ENCODE measurements at places on chromosomes 5 and 9. TPM values are rescaled to one million over a fixed set of nuclear protein-coding genes. Genes with fewer than 3 reads are reported as not detected.

Gene MSH3
- total RNA-seq: 11.0 TPM

DNA sequence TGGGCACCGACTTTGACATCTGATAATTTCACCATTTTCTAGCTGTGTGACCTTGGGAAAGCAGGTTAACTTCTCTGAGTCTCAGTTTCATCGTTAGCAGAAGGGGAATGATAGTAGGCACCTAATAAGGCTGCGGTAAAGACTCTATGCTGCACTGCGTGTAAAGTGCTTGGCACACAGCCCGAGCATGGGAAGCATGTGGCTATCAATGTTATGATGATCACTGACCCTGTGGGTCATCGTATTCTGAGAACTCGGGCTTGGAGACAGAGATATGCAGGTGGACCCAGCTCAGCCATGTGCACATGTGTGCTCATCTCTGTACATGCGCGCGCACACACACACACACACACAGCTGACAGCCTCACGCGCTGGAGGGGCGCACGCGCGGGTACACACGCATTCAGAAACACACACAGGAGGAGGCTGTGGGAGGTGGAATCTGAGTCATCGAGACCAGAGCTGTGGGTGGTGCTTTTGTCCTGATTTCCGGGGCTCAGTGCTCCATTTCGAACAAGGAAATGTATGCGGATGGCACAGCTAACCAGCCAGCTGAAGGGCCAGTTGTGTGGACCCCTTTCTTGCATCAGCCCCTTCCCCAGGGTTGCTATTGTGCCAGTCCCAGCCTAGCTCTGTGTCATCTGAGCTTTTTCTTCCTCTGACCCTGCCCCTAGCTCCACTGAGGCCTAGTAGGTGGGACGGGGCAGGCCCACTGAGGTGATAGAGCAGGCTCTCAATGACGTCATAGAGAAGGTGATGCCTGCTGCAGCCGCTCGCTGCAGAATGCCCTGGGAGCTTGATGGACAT, 11.1 kb upstream of the ARAP3 start:
- no peak overlapping the region for H3K4me3 ChIP-seq
- peaks cover 5% of the 10 kb centered on the region for H3K27me3 ChIP-seq
- no peaks in the 10 kb centered on the region for H3K36me3 ChIP-seq
- H3K4me1 ChIP-seq: peaks cover 25% of the 10 kb centered on the region

- no peaks in the 10 kb centered on the region for H3K27me3 ChIP-seq
- H3K27ac ChIP-seq: no peak overlapping the region
- DNase-seq: no peak
- H3K4me1 ChIP-seq: no peaks in the 10 kb centered on the region
- no peak overlapping the region for H3K4me3 ChIP-seq
- no peaks in the 10 kb centered on the region for H3K36me3 ChIP-seq
These were observed 48.8 kb downstream of the FANCC start for GRCh38 chr9:95268681-95269080.

DNA sequence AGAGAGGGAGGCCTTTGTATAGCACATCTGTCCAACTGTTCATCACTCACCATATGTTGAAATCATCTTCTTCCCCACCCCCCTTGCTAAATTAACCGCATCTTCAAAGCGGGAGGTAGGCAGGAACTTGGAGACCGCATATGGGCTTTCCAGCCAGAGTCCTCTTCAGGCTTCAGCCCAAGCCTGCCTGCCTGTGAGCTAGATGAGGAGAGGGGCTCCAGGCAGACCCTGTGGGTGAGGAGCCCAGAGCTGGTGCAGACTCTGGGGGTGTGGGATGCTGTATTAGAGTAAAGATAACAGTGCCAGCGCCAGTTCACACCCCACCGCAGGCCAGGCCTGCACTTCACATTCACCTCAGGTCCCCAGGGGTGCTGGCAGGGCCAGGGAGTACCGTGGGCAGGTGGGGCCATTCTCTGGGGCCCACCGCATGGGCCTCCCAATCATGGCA, 16.2 kb downstream of the PRRC2B start:
- no peak overlapping the region for H3K4me3 ChIP-seq
- H3K4me1 ChIP-seq: peaks cover 99% of the 10 kb centered on the region
- no peak for DNase-seq
- no peaks in the 10 kb centered on the region for H3K36me3 ChIP-seq
- H3K27ac ChIP-seq: peak overlapping the region; percentile 88
- H3K27me3 ChIP-seq: no peaks in the 10 kb centered on the region

Gene HOMER1
- total RNA-seq: 61.9 TPM

GRCh38 chr5:77235846-77236721, 25.6 kb downstream of the PDE8B start:
- H3K27me3 ChIP-seq: no peaks in the 10 kb centered on the region
- DNase-seq: no peak
- H3K36me3 ChIP-seq: no peaks in the 10 kb centered on the region
- no peaks in the 10 kb centered on the region for H3K4me1 ChIP-seq

Gene CCDC152
- total RNA-seq: 0.80 TPM

- no peak for DNase-seq
- H3K4me1 ChIP-seq: peaks cover 13% of the 10 kb centered on the region
- no peaks in the 10 kb centered on the region for H3K27me3 ChIP-seq
- H3K27ac ChIP-seq: no peak overlapping the region
- H3K36me3 ChIP-seq: no peaks in the 10 kb centered on the region
These were observed 25.9 kb downstream of the CD14 start for GRCh38 chr5:140607031-140607430.

- H3K27me3 ChIP-seq: no peaks in the 10 kb centered on the region
- no peak overlapping the region for H3K27ac ChIP-seq
- H3K4me3 ChIP-seq: no peak overlapping the region
- no peak for DNase-seq
- H3K36me3 ChIP-seq: no peaks in the 10 kb centered on the region
These were observed 8.4 kb upstream of the SETD9 start for GRCh38 chr5:56900858-56901578.

- no peak overlapping the region for H3K4me3 ChIP-seq
- H3K4me1 ChIP-seq: no peaks in the 10 kb centered on the region
- no peaks in the 10 kb centered on the region for H3K27me3 ChIP-seq
These were observed 129.9 kb downstream of the DMXL1 start for GRCh38 chr5:119200795-119201194.

GRCh38 chr5:123086376-123087055, 2.5 kb upstream of the PRDM6 start:
- H3K4me3 ChIP-seq: no peak overlapping the region
- no peak for DNase-seq
- H3K4me1 ChIP-seq: peaks cover 36% of the 10 kb centered on the region
- no peaks in the 10 kb centered on the region for H3K36me3 ChIP-seq
- H3K27me3 ChIP-seq: peaks cover 69% of the 10 kb centered on the region
- no peak overlapping the region for H3K27ac ChIP-seq

DNA sequence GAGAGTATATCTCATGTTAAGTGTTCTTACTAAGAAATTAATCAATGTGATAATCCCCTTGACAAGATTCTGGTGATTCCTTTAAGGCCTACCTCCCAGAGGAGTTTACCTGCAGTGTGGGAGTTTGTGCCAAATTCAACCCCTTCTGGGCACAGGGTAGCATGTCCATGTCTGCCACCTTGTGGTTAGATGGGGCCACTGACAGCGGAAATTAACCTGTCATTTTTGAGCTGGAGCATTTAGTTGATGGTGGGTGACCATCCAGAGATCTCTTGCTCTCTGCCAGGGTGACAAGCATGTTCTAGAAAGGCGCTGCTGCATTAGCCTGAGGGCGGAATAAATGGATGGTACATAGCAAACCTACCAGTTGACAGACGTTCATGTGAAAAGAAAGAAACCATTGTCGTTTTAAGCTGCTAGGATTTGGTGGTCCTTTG, 132.2 kb downstream of the FBXO4 start:
- no peak overlapping the region for H3K4me3 ChIP-seq
- H3K4me1 ChIP-seq: no peaks in the 10 kb centered on the region
- DNase-seq: no peak
- no peaks in the 10 kb centered on the region for H3K36me3 ChIP-seq
- H3K27ac ChIP-seq: no peak overlapping the region
- no peaks in the 10 kb centered on the region for H3K27me3 ChIP-seq

DNA sequence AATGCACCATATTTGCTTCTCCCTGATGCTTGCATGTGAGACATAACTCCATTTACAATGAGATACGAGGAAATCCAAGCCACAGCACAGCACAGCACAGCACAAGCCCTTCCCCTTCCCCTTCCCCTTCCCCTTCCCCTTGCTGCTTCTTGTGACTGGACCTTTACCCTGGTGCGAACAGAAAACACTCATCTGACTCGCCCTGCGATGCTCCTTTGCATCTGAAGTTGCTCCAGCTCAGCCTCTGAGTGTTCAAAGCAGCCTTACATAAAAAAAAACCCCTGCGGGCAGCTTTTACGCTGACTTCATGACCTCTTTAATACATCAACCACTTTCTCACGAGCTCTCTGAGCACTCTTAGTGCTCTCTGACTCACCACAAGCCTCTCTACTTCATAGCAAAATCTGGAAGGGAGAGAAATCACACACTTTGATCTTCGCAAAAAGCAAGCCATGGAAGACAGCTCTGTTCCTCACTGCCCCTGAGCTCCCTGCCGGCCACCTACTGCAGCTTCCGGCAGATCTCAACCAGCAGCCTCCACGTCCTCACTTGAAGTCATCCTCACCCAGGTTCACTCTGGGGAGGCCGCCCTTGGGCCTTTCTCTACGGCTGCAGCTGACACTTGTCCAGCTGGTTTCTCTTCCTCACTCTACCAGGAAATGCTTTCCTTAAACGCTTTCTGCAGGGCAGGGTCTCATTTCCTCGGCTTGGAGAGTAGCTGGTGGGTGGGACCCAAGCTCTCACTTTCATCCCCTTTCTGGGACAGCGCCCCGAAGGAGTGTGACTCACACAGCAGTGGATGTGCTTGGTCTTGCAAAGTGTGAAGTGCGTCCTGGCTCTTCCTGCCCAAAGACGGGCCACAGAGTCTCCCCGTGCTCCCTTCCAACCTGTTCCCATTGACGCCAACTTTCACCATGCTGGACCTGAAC, 5.3 kb downstream of the SLC34A1 start:
- H3K36me3 ChIP-seq: no peaks in the 10 kb centered on the region
- H3K27me3 ChIP-seq: peaks cover 69% of the 10 kb centered on the region
- no peak overlapping the region for H3K27ac ChIP-seq
- H3K4me3 ChIP-seq: no peak overlapping the region

- no peaks in the 10 kb centered on the region for H3K4me1 ChIP-seq
- H3K4me3 ChIP-seq: no peak overlapping the region
- H3K27ac ChIP-seq: no peak overlapping the region
- H3K27me3 ChIP-seq: peaks cover 5% of the 10 kb centered on the region
- no peak for DNase-seq
- no peaks in the 10 kb centered on the region for H3K36me3 ChIP-seq
These were observed 105.7 kb upstream of the GHR start for GRCh38 chr5:42317575-42317974.

- no peaks in the 10 kb centered on the region for H3K27me3 ChIP-seq
- H3K36me3 ChIP-seq: no peaks in the 10 kb centered on the region
These were observed 27.8 kb downstream of the DPYSL3 start for GRCh38 chr5:147481874-147482705.

- no peak overlapping the region for H3K4me3 ChIP-seq
- H3K27me3 ChIP-seq: peaks cover 12% of the 10 kb centered on the region
- peak overlapping the region; percentile 45 for H3K27ac ChIP-seq
- DNase-seq: peak; percentile 20
These were observed 19.7 kb upstream of the GAS1 start for GRCh38 chr9:86966852-86967511.

DNA sequence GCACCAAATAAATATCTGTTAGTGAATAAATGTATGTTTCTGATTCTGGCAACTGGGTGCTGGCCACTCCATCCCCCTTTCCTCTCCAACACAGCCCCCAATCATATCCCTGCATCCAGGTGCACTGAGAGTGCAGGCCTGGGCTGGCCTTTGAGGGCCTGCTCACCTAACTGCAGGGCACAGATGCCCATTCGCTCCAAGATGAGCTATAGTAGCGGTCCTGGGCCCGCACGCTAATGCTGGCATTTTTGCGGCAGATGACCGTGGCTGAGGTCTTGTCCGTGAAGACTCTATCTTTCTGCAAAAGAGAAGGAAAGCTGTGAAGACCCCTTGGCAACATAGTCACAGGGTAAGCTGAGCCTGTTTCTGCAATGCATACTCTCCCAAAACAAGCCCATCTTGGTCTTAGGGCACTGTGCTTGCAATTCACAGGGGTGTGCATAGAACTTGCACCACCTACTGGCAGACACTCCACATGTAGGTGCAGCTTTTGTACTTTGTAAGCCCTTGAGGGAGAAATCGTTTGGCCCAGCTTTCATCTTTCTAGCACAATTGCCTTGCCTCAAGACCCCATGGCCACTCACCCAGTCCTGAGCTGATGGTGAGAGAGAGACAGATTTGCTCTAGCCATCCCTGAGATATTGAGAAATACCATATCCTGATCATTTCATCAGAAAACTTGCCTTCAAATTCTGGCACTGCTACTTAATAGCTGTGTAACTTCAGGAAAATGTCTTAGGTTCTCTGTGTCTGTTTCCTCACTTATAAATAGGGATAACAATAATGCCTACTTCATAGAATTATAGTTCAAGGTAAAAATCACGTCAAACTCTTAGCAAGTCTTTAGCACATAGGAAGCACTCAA, 13.5 kb downstream of the IL12B start:
- DNase-seq: no peak
- H3K27ac ChIP-seq: no peak overlapping the region
- H3K27me3 ChIP-seq: peaks cover 22% of the 10 kb centered on the region
- H3K36me3 ChIP-seq: no peaks in the 10 kb centered on the region

Gene BRINP1
- 0.66 TPM for total RNA-seq

GRCh38 chr9:107612136-107612535, 122.6 kb upstream of the KLF4 start:
- peaks cover 3% of the 10 kb centered on the region for H3K4me1 ChIP-seq
- peak; percentile 76 for DNase-seq
- no peak overlapping the region for H3K4me3 ChIP-seq
- peak overlapping the region; percentile 26 for H3K27ac ChIP-seq

- H3K27me3 ChIP-seq: no peaks in the 10 kb centered on the region
- no peaks in the 10 kb centered on the region for H3K36me3 ChIP-seq
- no peaks in the 10 kb centered on the region for H3K4me1 ChIP-seq
- H3K4me3 ChIP-seq: no peak overlapping the region
- H3K27ac ChIP-seq: no peak overlapping the region
- no peak for DNase-seq
These were observed 91.9 kb upstream of the PANK3 start for GRCh38 chr5:168670881-168671575.

GRCh38 chr5:61949054-61949678, 356.8 kb upstream of the KIF2A start:
- no peak overlapping the region for H3K27ac ChIP-seq
- H3K4me3 ChIP-seq: no peak overlapping the region
- no peaks in the 10 kb centered on the region for H3K4me1 ChIP-seq
- no peak for DNase-seq
- no peaks in the 10 kb centered on the region for H3K36me3 ChIP-seq

DNA sequence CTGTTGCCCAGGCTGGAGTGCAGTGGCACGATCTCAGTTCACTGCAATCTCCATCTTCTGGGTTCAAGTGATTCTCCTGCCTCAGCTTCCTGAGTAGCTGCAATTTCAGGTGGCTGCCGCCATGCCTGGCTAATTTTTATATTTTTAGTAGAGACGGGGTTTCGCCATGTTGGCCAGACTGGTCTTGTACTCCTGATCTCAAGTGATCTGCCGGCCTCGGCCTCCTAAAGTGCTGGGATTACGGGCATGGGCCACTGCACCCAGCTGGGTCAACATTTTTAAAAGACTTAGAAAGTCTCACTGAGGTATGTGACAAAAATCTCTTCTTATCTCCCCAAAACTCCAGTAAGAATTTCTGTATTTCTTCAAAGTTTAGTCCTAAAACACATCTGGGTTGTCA, 211.6 kb downstream of the CTNND2 start:
- H3K4me3 ChIP-seq: no peak overlapping the region
- no peaks in the 10 kb centered on the region for H3K36me3 ChIP-seq
- no peak overlapping the region for H3K27ac ChIP-seq
- no peaks in the 10 kb centered on the region for H3K27me3 ChIP-seq
